ENCODE measurements at places on chromosomes 12 and 14.

GRCh38 chr14:100599981-100600380 is 12.8 kb upstream of the BEGAIN start:
- no peak for DNase-seq

DNA sequence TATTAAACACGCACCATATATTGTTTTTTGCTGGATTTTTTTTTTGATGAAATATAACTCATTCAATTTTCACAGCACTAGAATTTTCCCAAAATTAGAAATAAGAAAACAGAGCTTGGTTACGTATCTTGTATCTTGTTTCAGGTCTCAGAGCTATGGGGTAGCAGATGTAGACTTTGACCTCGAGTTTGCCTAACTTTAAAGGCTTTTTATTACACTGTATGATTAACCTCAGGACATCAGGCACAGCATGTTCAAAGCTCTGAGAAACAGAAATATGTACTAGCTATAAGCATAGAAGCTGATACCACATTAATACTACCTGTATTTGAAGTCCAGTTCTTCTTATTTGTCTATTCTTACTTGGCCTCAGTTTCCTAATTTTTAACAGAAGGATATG is 171.9 kb upstream of the KITLG start:
- no peak for DNase-seq

DNA sequence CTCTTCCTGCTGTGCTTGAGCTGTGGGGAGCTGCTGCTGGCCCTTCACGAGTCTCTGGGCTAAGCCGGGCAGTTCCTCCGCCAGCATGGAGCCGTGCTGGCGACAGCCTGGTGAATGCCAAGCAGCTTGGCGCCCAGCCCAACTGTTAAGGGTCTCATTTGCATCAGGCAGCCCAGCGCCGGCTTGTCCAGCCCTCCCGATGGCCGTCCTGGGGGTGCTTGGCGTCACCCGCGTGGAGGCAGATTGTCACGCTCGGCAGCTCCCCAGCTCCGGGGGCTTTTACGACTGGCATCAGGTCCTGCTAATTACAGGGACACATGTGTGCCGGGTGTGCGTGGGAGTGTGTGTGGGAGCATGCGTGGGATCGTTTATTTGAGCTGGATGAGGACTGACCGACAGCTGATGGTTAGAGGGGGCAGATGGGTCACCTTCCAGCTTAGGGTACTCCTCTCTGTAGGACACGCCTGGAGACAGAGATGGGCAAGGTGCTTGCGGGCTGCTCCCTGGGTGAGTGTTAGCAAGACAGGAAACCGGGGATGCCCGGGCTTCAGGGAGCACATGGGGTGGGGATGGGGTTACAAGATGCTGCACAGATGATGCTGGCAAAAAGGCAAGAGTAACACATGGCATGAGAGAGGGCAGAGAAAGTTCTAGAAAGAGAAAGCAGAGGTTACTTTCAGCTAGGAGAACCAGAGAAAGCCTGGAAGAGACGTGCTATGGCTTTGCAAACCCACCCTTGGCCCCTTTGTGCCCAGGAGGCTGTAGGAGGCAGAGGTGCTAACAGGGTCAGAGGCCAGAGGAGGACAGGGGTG is 64.1 kb downstream of the KIF26A start:
- no peak for DNase-seq

GRCh38 chr14:59847711-59848110 is 22.9 kb downstream of the RTN1 start:
- DNase-seq: no peak

- DNase-seq: no peak
Measured at GRCh38 chr12:57234571-57235016, 5.1 kb downstream of the SHMT2 start.

- peak; percentile 4 for DNase-seq
Measured at GRCh38 chr14:72104011-72104613, 171.9 kb downstream of the RGS6 start.

All from GM12892 (cell line).